ENCODE measurements at places on chromosomes 5 and 9.

- no peak for DNase-seq
Observed at GRCh38 chr9:127537792-127538191, 74.3 kb upstream of the STXBP1 start.

DNA sequence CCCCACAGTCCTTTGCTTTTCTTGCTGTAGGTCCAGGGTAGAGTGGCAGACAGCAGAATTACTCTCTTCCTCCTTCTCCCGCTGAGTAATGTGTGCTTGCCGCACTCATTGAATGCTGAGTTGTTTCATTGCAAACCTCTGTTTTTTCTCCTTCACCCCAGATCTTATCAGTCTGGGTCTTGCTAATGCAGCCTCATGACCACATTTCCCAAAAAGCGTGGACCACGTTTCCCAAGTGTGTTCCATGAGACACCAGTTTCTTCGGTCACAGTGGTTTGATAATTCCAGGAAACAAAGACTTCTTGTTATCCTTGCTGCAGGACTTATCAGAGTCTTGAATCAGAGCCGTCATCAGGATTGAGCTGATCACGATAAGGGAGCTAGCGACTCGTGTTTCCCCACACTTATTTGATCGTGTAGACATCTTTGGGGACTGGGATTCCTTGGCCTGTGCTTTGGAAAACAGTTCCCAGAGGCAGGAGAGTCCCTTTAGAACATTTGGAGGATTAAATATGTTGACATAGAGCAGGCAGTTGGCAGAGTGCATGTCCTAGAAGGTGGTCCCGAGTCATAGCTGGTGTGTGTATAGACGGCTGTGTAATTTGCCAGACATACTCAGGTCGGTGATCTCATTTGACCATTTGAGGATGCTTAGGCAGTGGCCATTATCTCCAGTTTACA, 4.4 kb downstream of the LRRC8A start:
- DNase-seq = no peak

DNA sequence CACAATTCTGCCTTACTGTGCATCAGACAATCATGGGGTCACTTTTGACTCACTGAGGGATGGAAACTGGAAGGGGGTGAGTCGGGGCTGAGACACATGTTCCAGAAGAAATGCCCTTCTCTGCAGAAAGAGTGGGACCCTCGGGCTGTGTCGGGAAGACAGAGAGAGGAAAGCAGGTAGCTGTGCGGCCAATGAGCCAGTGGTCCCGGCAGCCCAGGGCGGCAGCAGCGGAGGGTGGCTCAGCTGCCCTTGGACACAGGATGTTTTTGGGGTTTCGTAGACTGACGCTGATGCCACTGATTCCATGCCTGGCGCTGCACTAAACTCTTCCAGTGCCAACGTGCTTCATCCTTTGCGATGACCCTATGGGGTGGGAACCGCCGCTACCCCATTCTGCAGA, 78.4 kb upstream of the PPP1R26 start:
- DNase-seq = no peak

DNA sequence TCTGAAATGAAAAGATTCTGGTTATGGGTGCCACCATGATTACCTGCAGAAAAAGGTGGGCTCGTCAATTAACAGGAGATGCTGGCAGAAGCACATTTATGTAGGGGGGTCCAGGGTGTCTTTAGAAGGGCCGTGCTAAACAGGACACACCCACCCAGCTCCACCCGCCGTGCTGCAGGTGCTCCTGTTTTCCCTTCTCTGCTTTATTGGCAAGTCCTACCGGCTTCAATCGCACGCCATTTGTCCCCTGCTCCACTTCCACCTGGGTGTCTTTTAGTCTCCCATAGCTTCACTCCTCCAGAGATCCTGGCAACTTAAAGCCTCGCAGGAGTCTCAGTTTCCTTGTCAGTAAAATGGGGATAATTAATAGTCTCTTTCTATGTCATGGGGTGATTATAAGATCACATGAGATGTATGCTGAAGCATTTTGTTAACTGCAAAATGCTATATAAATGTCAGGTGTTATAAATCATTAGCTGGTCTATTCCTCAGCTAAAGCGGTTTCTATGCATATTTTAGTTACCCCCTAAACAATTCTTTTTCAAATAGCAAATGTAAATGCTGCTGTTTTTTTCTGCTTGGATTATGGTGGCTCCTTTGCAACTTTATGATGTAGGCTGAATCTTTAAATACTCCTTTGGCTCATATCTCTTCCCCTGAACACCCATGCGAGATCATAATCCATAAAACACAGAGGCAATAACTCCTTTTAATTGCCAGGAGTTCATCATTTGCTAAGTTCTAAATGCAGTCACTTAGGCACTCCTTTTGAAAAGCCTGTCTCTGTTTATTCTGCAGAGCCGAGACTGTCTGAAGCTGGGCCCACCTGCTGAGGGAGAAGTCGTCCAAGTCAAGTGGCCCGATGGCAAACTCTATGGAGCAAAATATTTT, 406.9 kb downstream of the KDM4C start:
- DNase-seq = no peak

GRCh38 chr5:107323536-107323935, 347.2 kb downstream of the EFNA5 start:
- no peak for DNase-seq

Data from fibroblast of skin of right quadriceps (primary cell).